ENCODE measurements at places on chromosomes 5 and 9. TPM values are rescaled to one million over a fixed set of nuclear protein-coding genes. Genes with fewer than 3 reads are reported as not detected.

SHOC1 gene
- total RNA-seq = not detected

PCSK5 gene
- total RNA-seq = 1.6 TPM

PDZD2 gene
- total RNA-seq = 0.75 TPM

CCNJL gene
- 0.07 TPM for total RNA-seq

TGFBR1 gene
- total RNA-seq = 13.4 TPM

DMRTA1 gene
- not detected for total RNA-seq

OTULINL gene
- total RNA-seq = 16.5 TPM

ADAMTS13 gene
- 5.4 TPM for total RNA-seq

Measured in activated naive CD4-positive, alpha-beta T cell treated with anti-CD3 and anti-CD28 coated beads, Interleukin-2, amount 50 U/mL, for 72 hours (primary cell).